ENCODE measurements at places on chromosomes 3 and 15.

GRCh38 chr3:52269776-52270175 is 8.7 kb downstream of the WDR82 start:
- DNase-seq = no peak

- DNase-seq = no peak
Measured at GRCh38 chr3:40043444-40043755, 234.0 kb downstream of the MYRIP start.

DNA sequence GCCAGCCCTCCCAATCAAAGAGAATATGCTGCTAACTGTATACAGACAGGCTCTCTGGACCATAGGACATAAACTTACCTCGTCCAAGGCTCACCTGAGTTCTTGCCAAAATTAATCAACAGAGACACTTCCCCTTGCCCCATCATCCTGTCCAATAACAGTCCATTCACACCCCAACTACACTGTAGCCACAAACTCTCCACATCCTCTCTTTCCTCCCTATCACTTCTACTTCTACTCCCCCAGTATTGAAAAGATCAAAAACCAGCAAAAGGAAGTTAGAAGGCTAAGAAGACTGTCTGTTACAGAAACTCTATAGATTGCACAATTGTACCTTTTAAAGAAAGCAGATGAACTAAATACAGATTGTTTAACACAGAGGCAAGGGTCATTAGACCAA is 133.5 kb upstream of the STT3B start:
- no peak for DNase-seq

- DNase-seq = no peak
Measured at GRCh38 chr15:74441248-74441941, 7.6 kb upstream of the SEMA7A start.

- no peak for DNase-seq
Measured at GRCh38 chr15:93111451-93111850, 22.4 kb upstream of the RGMA start.

- no peak for DNase-seq
Measured at GRCh38 chr3:159818399-159818798, 170.2 kb upstream of the IL12A start.

DNA sequence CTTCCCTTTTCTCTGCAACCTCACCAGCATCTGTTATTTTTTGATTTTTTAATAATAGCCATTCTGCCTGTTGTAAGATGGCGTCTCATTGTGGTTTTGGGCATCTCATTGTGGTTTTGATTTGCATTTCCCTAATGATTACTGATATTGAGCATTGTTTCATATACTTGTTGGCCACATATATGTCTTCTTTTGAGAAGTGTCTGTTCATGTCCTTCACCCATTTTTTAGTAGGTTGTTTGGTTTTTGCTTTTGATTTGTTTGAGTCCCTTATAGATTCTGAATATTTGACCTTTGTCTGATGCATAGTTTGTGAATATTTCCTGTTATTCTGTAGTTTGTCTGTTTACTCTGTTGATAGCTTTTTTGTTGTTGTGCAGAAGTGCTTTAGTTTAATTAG is 312.2 kb upstream of the TBC1D5 start:
- DNase-seq = no peak

DNA sequence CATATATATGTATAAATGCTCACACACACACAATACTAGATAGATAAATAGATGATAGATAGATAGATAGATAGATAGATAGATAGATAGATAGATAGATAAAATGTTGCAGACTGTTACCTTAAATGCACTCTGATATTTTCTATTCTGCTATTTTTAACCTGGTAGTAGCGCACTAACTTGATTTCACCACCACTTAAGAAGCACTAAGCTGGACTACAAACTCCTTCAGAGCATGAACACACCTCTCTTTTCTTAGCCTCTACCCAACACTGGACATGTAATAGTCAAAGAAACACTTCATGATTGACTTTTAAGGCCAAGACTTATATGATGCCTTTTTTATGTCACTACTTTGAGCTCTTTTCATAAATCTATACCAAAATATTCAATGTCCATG is 304.6 kb upstream of the UBE2E2 start:
- no peak for DNase-seq

- DNase-seq = no peak
Measured at GRCh38 chr3:118144919-118145318, 889.7 kb downstream of the IGSF11 start.

DNA sequence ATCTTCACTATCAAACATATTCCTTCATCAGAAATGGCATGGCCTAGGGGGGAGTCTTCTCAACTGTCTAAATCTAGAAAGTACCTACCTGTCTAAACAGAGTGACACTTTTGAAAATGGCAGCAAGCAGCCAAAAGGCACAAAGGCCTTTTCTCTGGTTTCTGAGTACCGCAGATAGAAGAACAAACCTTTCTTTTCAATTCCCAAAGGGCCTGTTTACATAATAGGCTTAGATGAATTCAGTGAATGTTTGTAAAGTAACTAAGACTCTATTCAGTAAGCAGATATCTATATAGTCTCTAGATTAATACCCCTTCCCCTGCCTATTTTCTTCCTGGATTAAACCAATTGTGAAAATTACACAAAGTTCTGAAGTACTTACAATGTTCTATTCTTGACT is 7.1 kb downstream of the MYEF2 start:
- DNase-seq = peak; percentile 1

- no peak for DNase-seq
Measured at GRCh38 chr15:45473068-45473467, 49.5 kb downstream of the SLC30A4 start.

DNA sequence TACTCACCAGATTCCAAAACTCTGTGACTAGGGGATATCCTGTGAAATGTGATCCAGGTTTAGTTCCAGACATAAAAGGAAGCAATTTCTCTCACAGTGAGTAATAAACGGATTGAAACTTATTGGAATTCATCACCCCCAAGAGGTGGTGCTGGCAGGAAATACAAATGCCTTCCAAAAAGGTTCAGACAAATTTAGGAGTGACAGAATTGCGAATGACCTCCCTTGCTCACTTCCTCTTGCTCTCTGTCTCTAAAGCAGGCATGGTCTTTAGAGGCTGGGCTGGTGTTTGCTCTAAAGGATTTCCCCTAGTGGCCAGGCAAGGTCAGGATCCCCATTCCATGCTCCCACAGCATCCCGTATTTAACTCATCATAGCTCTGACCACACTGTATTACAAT is 449.4 kb upstream of the PPP2R3A start:
- no peak for DNase-seq

- DNase-seq = peak; percentile 88
Measured at GRCh38 chr3:4835616-4836043, 143.6 kb upstream of the BHLHE40 start.

GRCh38 chr3:180680097-180680430 is 775 bp upstream of the CCDC39 start:
- peak; percentile 63 for DNase-seq

GRCh38 chr15:23440596-23440995 is 6.4 kb downstream of the GOLGA6L2 start:
- no peak for DNase-seq

Measured in DMS153 (cell line).